Activated CD8-positive, alpha-beta T cell treated with anti-CD3 and anti-CD28 coated beads for 36 hours (primary cell): ENCODE measurements at places on chromosomes 2 and 18. TPM values are rescaled to one million over a fixed set of nuclear protein-coding genes. Genes with fewer than 3 reads are reported as not detected.
A peak's percentile ranks its signal among the peaks of the same experiment; 100 is the strongest.

The STARD6 gene
- total RNA-seq: not detected

The MSTN gene
- not detected for total RNA-seq

The ORMDL1 gene
- total RNA-seq: 53.7 TPM

The TP53I3 gene
- total RNA-seq: 1.8 TPM

The PEX13 gene
- 15.5 TPM for total RNA-seq

The TRPM8 gene
- total RNA-seq: not detected

The SCN7A gene
- total RNA-seq: not detected

The OR6B2 gene
- total RNA-seq: not detected

The ACKR3 gene
- total RNA-seq: 2.4 TPM

The LYG1 gene
- total RNA-seq: 0.54 TPM

The PTPN4 gene
- 34.4 TPM for total RNA-seq

The NOL4 gene
- not detected for total RNA-seq

The CNDP1 gene
- total RNA-seq: not detected

The TUBB6 gene
- total RNA-seq: 12.6 TPM

The MITD1 gene
- total RNA-seq: 49.8 TPM

DNA sequence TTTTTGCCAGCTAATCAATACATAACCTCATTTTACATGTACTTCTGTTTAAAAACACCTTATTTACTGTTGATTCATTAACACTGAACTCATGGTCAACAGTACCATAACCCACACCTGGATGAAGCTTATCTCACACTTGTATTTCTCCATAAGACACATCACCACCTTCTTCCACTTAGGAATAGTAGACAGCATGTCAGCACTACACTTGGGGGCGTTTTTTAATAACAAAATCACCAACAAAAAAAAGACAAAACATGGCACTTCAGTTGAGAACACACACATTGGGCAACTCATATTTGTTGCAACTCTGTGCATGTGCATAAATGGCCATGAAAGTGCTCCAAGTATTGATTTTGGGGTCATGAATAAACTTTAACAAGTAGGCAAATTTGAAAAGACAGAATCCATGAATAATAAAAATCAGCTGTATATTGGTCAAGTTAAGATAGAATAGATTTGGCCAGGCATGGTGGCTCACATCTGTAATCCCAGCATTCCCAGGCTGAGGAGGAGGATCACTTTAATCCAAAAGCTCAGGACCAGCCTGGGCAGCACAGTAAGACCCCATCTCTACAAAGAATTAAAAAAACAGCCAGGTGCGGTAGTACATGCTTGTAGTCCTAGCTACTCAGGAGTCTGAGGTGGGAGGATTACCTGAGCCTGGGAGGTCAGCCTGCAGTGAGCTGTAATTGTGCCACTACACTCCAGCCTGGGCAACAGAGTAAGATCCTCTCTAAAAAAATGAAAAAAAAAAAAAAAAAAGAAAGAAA, 84.4 kb upstream of the SRD5A2 start:
- no peak for DNase-seq

- no peak for DNase-seq
Observed at GRCh38 chr2:121694398-121695170, 42.1 kb downstream of the NIFK start.

- DNase-seq: no peak
Observed at GRCh38 chr2:168841445-168841844, 39.0 kb downstream of the NOSTRIN start.

- DNase-seq: no peak
Observed at GRCh38 chr2:67904966-67905365, 157.8 kb downstream of the C1D start.

GRCh38 chr2:53913721-53914120, 54.0 kb upstream of the GPR75 start:
- peak; percentile 74 for DNase-seq

GRCh38 chr2:88852753-88853402, 161.4 kb downstream of the RPIA start:
- DNase-seq: no peak

DNA sequence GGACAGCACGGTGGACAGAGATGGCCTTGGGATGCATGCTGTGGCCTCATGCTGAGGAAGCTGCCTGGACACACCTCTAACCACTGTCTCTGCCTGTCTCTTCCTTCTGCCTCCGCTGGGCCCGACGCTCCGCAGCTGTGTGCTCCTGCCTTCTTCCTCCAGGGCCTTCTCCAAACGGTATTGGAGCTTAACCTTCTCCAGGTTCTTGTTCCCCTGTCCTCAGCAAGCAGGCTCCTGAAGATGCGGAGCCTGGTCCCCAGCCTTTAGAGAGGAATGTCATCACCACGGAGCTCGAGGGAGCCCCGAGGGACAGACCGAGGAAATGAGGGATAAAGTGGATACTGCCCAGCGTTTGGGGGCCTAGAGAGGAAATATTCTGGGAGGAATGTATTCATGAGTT, 155.1 kb downstream of the DYSF start:
- DNase-seq: no peak

- no peak for DNase-seq
Observed at GRCh38 chr2:64869126-64869525, 120.1 kb upstream of the SLC1A4 start.

- no peak for DNase-seq
Observed at GRCh38 chr2:25375371-25375988, 33.8 kb upstream of the DNMT3A start.

DNA sequence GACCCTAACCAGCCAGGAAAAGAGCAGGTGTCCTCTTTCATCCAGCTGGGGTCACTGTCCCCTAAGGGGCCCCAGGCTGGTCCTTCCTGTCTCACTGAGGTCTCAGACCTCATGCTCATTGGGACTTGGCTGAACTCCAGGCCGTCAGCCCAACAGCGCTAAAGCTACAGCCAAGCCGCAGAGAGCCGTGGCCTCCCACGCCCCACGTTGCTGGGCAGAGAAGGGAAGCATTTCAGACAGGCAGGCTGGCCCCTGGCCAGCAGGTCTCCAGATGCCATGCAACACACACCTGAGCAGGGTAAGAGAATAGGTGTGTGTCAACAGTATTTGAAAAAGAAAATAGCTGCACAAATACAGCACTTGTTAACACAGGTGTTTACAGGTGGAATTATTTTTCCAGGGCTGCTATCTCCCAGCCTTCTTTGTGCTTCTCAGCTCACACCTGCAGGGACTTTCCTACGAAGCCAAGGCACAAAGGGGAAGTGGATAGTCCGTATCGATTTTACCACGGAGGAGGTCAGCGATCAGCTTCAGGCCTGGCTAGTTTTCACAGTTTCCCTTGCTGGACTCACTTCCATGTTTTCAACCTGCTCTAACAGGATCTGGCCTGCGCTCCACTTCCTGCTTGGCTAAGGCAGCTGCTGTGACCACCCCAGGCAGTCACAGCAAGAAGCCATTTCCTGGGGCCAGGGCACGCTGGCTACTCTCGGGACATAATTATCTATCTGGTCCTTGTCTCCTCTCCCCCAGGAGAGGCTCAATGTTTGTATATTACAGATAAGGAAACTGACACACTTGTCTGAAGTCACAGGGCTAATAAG, 156.1 kb upstream of the ID2 start:
- no peak for DNase-seq

- no peak for DNase-seq
Observed at GRCh38 chr2:169729274-169729605, 4.4 kb upstream of the KLHL23 start.

- no peak for DNase-seq
Observed at GRCh38 chr2:207464007-207464406, 65.8 kb upstream of the CREB1 start.

DNA sequence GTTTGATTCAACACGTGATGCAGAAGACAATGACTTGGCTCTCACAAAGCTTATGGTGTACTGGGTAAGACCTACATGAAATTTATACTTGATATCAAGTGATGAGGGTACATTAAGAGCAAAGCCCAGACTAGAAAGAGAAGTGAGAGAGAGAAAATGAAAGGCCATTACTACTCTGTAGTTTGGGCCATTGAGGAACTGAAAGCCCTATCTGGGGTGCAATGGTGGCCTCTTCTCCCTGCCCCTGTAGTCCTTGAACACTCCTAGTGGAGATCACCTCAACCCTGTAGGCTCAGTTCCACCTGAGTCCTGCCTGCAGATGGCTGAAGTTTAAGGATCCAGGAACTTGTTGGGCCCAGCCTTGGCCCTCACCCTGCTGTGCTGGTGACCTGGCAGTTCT, 569.8 kb upstream of the MEX3C start:
- no peak for DNase-seq

DNA sequence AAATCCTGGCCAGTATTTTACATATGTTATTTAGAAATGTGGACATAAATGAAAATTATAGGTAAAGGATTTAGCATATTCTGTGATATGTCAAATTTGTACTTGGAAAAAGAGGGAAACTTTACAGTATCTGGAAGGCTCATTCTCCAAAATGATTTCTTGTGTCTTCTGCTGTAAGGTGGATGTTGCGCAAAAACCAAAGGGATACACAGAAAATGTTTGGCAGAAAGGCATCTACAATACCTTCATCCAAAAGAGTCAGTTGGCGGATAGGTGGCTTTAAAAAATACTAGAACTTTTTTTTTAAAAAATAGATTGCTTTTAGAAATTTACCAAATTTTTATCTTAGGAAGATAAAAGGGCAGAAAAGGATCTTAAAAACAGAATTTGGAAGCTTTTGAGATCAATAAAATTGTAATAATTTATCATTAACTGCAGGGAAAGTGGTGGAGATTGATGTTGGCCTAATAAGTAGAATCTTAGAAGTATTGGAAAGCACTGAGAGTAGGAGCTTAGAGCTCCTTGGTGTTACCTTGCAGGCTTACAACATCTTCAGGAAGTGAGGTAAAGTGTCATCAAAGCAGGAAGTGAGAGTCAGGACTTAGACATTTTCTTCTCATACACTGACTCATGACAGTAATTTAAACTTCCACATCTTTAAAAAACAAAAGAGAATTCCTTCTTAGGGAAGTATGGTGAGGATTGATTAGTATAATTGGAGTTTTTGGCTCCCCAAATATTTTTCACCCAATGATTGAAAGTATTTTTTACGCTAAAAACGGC, 2.1 kb downstream of the NABP1 start:
- DNase-seq: no peak

- DNase-seq: no peak
Observed at GRCh38 chr2:219656526-219656925, 29.1 kb downstream of the SLC4A3 start.

GRCh38 chr18:31773774-31774476, 13.2 kb upstream of the SLC25A52 start:
- no peak for DNase-seq

DNA sequence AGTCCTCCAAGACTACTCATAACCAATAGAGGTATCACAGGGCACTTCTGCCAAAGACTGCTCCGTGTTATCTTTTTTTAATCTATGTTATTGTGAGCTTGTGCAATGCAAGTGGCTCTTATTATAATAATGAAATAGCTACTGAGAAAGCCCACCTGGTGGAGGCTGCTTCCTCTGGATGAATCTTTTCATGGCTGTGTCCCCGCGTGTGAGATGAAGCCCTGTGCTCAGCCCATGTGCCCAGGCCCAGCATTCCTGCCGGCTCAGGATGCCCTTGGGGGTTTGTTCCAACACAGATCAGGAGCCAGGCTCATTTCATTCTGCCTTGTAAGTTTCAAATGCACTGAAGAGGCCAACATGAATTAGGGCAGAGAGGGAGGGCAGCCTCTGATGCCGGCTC, 18.7 kb downstream of the APCDD1 start:
- no peak for DNase-seq

- no peak for DNase-seq
Observed at GRCh38 chr2:195543063-195543462, 114.0 kb upstream of the SLC39A10 start.

DNA sequence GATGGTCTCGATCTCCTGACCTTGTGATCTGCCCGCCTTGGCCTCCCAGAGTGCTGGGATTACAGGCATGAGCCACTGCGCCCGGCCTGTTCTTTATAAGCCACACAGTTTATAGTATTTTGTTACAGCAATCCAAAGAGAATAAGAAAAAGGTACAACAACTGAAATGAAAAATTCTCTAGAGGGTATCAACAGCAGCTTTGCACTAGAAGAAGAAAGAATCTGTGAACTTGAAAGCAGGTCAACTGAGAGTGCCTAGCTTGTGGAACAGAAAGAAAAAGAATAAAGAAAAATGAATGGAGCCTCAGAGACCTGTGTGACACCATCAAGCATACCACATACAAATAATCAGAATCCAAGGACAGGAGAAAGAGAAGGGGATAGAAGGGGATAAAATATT, 66.8 kb upstream of the CTLA4 start:
- no peak for DNase-seq
